T-helper 17 cell (primary cell): ENCODE measurements at places on chromosomes 11 and 22. TPM values are rescaled to one million over a fixed set of nuclear protein-coding genes. Genes with fewer than 3 reads are reported as not detected.

DNA sequence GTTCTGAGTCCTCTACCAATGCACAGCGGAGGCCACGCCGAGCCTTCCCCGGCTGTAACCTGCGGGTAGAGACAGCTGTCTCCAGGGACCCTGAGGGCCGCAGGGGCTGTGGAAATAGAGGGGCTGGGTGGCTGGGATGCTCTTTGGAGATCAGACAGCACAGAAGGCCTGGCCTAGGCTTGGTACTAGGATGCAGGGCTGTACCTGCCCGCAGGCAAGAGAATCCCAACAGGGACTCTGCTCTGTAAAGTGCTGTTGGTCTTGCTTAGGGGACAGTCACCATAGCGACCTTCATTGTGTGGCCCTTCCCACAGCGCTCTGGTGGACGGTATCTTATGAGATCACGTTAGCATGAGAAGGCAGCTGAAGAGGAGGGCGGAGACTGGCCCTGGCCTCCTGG is 11.3 kb upstream of the KCNJ5 start:
- no peak overlapping the region for H3K27ac ChIP-seq
- peaks cover 9% of the 10 kb centered on the region for H3K36me3 ChIP-seq
- H3K27me3 ChIP-seq = peaks cover 71% of the 10 kb centered on the region
- H3K4me3 ChIP-seq = no peak overlapping the region
- no peak for DNase-seq
- H3K4me1 ChIP-seq = peaks cover 2% of the 10 kb centered on the region

Gene ELMOD1
- not detected for total RNA-seq

- peaks cover 16% of the 10 kb centered on the region for H3K27me3 ChIP-seq
- H3K4me1 ChIP-seq = no peaks in the 10 kb centered on the region
- H3K4me3 ChIP-seq = no peak overlapping the region
- no peaks in the 10 kb centered on the region for H3K36me3 ChIP-seq
- no peak for DNase-seq
Observed at GRCh38 chr22:32897400-32897799, 95.9 kb downstream of the TIMP3 start.

Gene IGSF22
- 2.0 TPM for total RNA-seq

Gene GGT5
- total RNA-seq = not detected

Gene PATE2
- not detected for total RNA-seq

GRCh38 chr11:44789496-44789895 is 62.7 kb downstream of the TSPAN18 start:
- H3K4me3 ChIP-seq = no peak overlapping the region
- peaks cover 18% of the 10 kb centered on the region for H3K4me1 ChIP-seq
- H3K36me3 ChIP-seq = peaks cover 2% of the 10 kb centered on the region
- no peak for DNase-seq
- no peak overlapping the region for H3K27ac ChIP-seq

DNA sequence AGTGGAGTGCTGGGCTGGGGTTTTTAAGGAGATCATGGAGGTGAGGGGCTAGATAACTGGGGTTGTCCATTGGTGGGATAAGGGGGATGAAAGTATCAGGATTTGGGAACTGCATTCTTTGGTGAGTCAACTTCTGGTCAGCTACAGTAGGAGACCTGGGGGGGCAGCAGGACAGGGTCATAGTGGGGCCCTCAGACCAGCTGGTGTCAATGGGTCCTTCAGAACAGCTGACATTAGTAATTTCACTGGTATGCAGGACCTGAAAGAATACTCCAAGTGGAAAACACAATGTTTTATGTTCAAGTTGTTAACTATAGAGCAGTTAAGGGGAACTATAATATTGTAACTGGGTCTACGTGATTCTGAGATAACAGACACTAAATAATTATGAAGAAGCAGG is 2.8 kb upstream of the TTC12 start:
- H3K4me1 ChIP-seq = peaks cover 25% of the 10 kb centered on the region
- H3K27me3 ChIP-seq = no peaks in the 10 kb centered on the region
- H3K4me3 ChIP-seq = no peak overlapping the region
- H3K36me3 ChIP-seq = no peaks in the 10 kb centered on the region
- no peak for DNase-seq
- peak overlapping the region; percentile 86 for H3K27ac ChIP-seq

Gene ADM2
- total RNA-seq = 1.7 TPM

Gene UBQLNL
- total RNA-seq = 0.42 TPM

Gene CCDC15
- total RNA-seq = 0.91 TPM

DNA sequence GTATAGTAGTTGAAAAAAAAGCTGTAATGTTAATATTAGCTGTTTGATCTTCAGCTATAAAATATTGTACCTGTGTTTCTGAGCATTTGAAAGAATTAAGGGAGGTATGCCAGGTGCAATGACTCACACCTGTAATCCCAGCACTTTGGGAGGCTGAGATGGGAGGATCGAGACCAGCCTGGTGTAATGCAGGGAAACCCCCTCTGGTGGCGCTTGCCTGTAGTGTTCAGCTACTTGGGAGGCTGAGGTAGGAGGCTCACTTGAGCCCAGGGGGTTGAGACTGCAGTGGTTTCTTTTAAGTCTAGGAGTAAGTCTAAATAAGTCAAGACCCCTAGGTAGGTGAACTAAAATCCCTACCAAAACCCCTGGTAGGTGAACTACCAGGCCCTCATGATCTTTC is 37.1 kb downstream of the TAF1D start:
- peaks cover 3% of the 10 kb centered on the region for H3K4me1 ChIP-seq
- H3K36me3 ChIP-seq = peaks cover 4% of the 10 kb centered on the region
- DNase-seq = no peak

DNA sequence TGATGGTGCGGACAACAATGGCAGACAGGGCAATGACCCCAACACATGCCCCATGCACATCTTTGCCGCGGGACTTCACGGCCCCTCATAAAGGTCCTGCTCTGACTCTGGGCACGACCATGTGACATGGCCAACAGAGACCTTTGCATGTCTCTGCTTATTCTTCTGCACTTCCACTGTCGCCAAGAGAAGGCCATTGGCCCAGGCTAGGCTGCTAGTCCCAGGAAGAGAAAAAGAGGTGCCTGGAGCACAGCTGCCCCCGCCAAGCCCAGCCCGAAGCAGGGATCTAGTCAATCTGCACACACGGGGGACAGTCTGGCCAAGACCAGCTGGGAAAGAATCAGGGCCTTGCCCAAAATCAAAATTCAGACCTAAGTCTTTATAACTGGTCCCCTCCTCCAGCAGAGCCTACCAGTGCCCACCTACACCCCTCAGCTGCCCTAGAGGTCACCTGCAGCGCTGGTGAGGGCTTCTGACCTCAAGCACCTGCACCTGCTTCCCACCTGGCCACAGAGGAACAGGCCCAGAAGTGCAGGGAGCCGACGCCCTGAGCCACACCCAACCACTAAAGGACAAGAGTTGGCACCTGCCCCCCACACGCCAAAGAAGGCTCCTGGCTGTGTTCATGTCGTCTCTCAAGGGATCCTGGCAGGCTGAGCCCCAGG is 8.1 kb downstream of the SULT4A1 start:
- no peak for DNase-seq
- H3K27ac ChIP-seq = no peak overlapping the region
- peaks cover 6% of the 10 kb centered on the region for H3K36me3 ChIP-seq
- no peaks in the 10 kb centered on the region for H3K4me1 ChIP-seq
- H3K27me3 ChIP-seq = peaks cover 54% of the 10 kb centered on the region

Gene MISFA
- 0.99 TPM for total RNA-seq

GRCh38 chr11:128575961-128576350 is 11.4 kb downstream of the ETS1 start:
- no peak overlapping the region for H3K27ac ChIP-seq
- H3K4me1 ChIP-seq = peaks cover 27% of the 10 kb centered on the region
- no peaks in the 10 kb centered on the region for H3K36me3 ChIP-seq
- no peak overlapping the region for H3K4me3 ChIP-seq

- DNase-seq = no peak
- H3K27ac ChIP-seq = no peak overlapping the region
- no peaks in the 10 kb centered on the region for H3K27me3 ChIP-seq
- H3K4me3 ChIP-seq = no peak overlapping the region
- H3K36me3 ChIP-seq = no peaks in the 10 kb centered on the region
Observed at GRCh38 chr11:77522215-77522614, 48.3 kb upstream of the PAK1 start.

DNA sequence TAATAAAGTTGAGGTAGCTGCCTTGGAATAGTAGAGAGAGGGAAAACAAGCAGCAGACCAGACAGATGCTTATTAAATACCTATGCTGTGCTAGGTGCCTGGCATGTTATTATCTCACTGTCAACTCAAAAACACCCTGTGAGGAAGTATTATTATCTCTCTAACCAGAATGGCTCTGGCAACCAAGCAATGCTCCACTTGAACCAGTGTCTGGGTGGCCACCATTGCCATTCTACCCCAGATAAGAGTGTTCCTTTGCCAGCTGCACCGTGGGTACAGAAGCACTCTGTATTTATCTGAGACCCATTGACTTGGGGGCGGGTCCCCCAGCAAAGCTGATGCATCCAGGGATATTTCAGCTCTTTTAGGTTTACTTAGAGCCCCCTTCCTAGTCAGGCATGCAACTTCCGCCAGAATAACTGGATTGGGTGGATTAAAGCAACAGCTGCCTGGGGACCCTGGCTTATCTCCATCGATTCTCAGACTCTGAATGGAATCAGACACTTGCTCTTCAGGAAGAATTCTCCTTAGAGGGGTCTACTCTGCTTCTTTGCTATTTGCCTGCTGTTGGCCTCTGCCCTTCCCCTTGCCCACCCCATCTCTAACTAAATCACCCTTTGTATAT is 49.1 kb downstream of the RCN1 start:
- no peak overlapping the region for H3K4me3 ChIP-seq
- peaks cover 3% of the 10 kb centered on the region for H3K36me3 ChIP-seq
- no peak for DNase-seq
- H3K27ac ChIP-seq = no peak overlapping the region

GRCh38 chr11:32821517-32821916 is 8.2 kb upstream of the PRRG4 start:
- peaks cover 25% of the 10 kb centered on the region for H3K27me3 ChIP-seq
- DNase-seq = no peak
- no peak overlapping the region for H3K27ac ChIP-seq

- peak overlapping the region; percentile 96 for H3K27ac ChIP-seq
- H3K36me3 ChIP-seq = peaks cover 7% of the 10 kb centered on the region
- H3K27me3 ChIP-seq = no peaks in the 10 kb centered on the region
- no peak for DNase-seq
- H3K4me3 ChIP-seq = no peak overlapping the region
Observed at GRCh38 chr11:7530013-7530640, 16.3 kb downstream of the PPFIBP2 start.

DNA sequence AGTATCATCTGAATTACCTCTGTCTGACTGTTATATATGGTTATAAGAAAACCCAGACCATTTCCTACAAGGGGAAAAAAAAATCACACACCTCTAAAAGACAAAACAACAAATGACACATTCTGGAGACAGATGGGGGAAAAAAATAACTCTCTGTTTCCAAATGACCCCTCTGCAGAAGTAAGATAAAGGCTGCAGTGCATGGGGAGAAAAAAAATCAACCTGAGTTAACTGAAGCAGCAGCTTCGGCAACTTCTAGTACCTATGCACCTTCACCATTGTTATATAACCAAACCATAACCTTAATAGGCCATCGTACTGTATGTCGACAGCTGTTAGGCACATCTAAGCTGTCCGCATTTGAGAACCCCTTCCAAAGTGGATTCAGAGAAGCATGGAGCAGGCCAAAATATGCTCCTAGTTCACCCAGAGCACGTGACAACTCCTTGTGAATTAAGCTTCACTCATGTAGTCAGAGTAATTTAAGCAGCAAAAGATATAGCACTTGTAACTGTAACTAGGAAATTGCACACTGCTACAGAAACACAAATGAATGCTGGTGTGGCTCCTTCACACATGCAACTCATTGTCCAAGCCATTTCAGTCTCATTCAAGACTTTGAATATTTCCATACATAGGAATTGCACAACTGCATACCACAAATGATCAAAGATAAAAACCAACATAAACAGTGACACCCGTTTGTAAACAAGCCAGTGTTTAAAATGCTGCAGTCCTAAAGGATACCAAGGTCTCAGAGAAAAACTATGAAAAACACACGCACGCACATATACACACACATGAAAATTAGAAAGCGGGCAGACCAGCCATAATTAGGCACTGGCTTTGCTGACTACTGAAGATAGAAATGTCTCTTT is 2.7 kb downstream of the SIK3 start:
- H3K4me1 ChIP-seq = peaks cover 60% of the 10 kb centered on the region
- peaks cover 5% of the 10 kb centered on the region for H3K36me3 ChIP-seq
- DNase-seq = no peak
- peak overlapping the region; percentile 98 for H3K27ac ChIP-seq
